ENCODE measurements at places on chromosomes 1 and 21.

GRCh38 chr1:220690140-220691052 is at the start of gene C1orf115:
Gene C1orf115 (plus strand): TSS chr1:220690363. CDS start chr1:220690403, 40 bp downstream.
- peak; percentile 76 for DNase-seq

GRCh38 chr1:24984800-24985522 is 54.9 kb upstream of the RUNX3 start:
- DNase-seq = no peak

DNA sequence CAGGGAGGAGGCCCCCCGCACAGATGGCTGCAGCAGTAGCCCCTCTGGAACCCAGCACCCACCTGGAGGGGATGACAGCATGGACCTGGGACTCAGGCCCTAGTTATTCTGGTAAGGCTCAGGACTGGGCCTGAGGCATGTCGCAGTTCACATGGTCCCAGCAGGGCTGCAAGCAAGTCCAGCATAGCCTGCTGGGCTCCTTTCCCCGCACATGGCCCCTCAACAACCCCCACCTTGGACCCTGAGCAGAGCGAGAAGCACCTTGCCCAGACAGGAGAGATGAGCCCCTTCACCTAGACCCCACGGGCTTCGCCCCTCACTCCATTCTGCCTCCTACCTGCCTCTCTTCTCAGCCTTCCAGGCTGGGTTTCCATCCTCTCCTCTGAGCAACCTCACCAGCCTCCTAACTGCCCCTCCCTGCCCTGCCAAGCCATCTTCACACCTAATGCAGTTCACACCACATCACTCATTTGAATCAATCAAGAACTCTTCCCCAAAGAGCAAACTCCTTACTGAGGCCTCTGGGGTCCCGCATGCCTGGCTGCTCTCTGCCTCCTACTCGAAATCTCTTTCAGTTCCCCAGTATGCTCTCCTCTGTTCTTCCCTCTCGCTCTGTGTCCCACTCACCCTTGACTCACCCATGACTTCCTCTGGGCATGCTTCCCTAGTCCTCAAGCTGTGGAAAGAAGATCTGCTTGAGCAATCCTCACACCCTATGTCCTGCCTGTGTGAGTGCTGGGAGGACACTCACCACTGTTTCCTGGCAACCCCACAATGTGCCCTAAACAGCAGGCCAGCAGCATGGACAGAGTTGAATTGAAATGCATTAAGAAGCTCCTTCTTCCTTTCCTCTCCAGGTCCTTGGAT is 9.4 kb upstream of the THEMIS2 start:
- DNase-seq = peak; percentile 98

GRCh38 chr1:211559222-211560010 is 19.5 kb downstream of the SLC30A1 start:
- no peak for DNase-seq

GRCh38 chr1:201964261-201964660 is 9.0 kb downstream of the TIMM17A start:
- DNase-seq = no peak

DNA sequence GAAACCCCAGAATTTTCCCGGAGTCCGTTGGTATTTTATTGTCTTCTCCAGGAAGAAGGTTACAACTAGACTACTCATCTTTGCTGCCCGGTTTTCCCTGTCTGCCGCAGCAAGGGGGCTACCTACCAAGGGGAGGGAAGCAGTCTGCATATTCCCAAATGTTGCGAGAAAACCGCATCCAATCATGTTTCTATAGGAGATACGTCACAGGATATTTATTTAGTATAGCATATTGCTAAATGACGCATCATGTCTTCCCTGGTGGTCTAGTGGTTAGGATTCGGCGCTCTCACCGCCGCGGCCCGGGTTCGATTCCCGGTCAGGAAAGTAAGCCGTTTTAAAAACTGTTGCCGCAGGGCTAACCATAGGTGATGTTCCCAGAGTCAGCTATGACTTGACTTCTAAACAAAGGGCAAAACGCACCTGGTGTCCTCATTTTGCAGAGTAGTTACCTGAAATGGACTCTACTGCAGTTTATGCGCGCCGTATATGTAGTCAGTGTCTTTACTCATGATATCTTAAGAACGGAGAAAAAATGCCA is 15.2 kb upstream of the ZNF692 start:
- peak; percentile 88 for DNase-seq

DNA sequence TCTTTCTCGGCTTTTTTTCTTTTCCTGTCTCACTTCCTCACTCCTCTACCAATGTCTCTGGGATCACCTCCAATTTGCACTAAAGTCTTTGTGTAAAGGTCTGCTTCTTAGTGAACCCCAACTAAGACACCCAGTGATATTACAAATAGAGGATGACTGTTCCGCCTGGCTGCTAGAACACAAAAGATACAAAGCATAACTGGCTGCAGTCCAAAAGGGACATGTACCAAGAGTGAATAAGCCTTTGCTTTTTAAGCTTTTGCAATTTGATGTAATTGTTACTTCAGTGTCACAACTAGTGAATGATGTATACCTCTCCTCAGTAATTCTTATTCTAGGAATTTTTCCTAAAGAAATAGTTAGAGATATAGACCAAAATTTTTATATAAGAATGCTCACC is 82.8 kb upstream of the BEND5 start:
- peak; percentile 64 for DNase-seq

DNA sequence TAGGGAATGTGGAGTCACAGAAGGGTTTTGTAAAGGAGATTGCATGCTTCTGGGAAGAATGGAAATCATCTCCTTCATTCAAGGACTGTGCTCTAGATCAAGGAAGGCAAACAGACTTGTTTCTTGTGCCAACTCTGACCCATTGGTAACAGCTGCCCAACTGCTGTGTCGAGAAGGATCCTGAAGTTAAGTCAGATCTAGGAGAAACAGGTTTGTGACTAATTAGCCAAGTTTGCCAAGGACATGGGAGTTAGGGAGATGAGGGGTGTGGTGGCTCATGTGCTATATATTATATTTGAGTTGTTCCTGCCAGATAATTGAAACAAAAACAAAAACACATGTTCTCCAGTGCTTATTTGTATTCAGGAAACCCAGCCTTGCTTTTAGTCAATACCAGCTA is 251.2 kb upstream of the USP24 start:
- DNase-seq = peak; percentile 88

DNA sequence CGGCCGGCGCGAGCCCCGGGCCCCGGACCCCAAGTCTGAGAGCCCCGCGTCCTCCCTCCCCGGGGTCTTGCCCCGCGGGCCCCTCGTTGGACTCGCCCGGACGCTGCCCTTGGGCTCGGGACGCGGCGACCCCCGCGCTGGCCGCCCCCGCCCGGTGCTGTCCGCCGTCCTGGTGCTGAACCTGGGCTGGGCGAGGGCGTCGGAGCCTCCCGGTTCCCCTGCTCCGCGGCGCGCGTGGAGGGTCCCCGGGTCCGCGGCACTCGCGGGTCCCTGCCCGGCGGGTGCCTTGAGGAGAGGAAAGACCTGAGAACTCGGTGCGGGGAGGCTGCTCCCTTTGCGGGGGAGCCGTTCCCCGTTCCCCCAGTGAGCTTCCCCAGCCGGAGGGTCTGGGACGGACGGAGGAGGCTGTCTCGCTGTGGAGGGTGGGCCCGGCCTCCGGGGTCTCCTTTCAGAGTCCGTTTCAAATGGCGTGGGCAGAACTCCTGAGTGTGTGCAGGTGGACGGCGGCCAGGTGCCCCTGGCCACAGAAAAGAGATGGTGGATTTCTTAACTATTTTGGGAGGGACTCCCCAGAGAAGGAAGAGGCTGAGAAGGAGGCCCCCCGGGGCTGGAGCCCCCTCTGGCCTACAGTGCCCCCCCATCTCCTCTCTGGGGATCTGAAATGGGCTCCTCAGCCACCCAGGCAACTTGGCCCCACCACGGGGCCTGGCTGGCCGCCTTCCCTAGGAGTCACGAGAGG is 595 bp downstream of the GABRD start:
- DNase-seq = no peak

DNA sequence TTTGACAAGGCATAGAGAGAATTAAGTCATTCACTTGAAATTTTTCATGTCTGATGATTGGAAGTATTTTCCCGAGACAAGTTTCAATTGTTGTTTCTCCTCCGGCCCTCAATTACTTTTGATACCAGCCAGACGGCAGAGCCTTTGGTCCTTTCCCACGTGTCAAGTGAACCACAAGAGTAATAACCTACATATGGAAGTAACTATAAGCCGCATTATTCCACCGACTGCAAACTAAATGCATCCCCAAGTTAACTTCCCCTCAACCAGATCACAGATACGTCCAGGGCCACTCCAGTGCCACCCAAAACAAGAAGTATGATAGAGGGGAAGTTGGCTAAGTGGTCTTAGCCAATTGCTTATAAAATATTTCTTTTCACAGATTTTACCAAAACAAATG is 20.2 kb downstream of the COLGALT2 start:
- DNase-seq = no peak

DNA sequence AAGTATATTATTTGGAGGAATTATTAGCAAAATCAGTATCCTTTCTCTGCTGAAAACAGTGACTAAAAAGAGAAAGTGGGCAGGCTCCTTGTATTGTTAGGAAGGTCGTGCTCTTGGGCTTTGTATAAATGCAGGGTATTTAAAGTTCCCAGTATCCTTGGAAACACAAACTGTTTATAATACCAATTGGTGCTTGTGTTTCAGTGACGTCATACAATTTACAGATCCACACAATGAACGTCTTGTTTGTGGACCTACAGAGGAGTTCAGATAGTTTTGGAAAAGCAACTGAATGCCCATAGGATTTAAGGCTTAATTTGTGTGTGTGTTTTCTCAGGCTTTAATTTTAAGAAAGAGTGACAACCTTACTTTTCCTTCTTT is 168.2 kb downstream of the RASAL2 start:
- DNase-seq = no peak

GRCh38 chr1:243924588-243925349 is 74.7 kb upstream of the AKT3 start:
- peak; percentile 4 for DNase-seq

DNA sequence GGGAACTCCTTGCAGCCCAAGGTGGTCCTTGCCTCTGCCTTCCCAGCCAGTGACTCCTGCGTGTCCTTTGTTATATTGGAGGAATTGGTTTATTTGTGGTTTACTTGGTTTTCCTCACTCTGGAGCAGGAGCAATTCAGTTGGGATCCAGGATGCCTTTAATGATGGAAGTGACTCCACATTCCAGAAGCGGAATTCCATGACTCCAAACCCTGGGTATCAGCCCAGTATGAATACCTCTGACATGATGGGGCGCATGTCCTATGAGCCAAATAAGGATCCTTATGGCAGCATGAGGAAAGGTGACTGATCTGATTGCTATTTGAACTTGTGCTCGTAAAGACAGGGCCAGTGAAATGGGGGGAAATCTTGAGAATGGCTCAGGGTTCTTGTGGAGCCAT is 15.1 kb upstream of the PIGV start:
- DNase-seq = peak; percentile 88

DNA sequence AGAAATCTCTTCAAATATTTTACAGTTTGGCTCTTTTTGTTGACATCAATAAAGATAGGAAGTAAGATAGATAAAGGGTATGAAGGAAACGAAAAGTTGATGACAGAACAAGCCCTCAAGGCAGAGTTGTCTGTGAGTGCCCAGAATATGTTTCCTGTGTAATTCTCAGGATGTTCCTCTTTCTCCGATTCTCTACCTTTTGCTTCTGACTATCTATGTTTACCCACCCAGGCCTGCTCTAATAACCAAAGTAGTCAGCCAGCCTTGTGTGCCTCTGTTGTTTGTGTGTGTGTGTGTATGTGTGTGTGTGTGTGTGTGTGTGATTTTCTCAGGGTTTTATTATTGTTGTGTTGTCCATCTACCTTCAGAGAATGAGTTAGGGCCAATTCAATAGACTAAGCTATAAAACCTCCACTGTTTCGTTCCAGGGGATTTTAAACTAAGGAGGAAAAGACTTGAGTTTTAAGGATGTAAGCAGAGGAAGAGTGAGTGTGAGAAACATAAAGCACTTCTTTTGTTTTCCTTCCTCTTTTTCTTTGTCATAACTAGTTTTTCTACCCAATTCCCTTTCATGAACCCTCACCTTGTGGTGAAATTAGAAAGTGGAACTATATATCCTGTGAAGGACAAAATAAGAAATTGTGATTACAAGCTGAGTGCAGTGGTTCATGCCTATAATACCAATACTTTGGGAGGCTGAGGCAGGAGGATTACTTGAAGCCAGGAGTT is 627.4 kb upstream of the NR5A2 start:
- no peak for DNase-seq
